Activated CD4-positive, alpha-beta T cell treated with anti-CD3 and anti-CD28 coated beads for 48 hours (primary cell): ENCODE measurements at places on chromosomes 4 and X.

GRCh38 chrX:134895805-134896581 is 94.8 kb upstream of the SMIM10 start:
- DNase-seq: no peak

- no peak for DNase-seq
These were observed 196.8 kb upstream of the RPS6KA3 start for GRCh38 chrX:20463296-20464075.

DNA sequence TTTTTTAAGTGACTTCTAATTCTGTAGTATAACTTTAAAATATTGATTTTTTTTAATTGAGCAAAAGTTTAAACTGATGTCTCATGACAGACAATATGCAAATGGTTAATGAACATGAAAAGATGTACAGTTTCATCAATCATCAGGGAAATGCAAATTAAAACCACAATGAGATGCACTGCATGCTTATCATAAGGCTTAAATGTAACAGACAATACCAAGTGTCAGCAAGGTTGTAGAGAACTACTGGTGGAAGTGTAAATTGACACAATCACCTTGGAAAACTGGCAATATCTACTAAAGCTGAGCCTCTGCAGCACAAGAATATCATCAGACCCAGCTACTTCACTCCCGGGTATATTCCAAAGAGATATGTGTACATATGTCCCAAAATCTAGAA is 70.2 kb upstream of the DAPP1 start:
- DNase-seq: no peak

DNA sequence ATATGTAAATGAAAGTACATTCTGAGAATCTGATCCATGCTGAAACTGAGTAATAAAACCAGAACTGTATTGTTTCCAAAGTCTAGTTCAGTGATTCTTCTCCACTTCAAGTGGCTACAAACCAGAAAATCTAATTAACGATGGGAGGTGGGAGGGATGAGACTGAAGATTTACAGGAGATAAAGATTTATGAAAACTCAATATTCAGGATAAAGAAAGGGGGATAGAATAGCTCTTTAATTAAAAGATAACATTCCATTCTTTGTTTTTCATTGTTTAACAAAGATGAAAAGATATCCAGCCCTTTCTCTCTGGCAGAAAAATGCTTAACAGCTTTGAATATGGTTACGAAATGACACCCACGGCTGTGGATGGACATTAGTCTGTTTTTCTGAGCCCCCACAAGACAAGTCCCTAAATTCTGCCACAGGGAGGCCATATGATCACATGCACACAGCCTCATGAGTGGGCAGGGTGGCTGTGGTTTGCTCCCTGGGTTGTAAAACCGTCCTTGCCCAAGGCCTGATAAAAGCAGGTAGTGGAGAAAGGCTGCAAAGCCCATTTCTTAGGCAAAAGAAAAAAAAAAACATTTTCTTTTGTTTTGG is 36.4 kb downstream of the TMEM150C start:
- DNase-seq: no peak

DNA sequence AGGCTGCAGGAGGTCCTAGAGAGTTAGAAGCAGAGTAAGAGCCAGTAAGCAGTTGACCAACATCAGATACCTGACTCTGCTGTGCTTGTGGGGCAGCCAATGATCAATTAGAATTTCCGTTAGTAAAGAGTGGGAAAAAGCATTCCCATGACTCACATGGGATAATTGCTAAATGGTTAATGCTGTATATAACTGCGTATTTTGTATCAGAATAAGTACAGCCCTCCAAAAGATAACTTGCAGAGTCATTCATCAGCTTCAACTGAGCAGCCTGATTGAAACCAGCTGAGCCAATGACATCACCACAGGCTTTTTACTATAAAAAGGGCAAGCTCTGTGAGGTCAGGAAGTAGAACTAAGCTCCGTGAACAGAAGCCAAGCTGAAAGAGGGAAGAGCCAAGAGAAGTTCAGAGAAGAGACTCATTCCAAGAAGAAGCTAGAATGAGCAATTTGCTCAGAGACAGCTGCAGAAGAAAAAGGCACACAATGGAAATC is 67.9 kb downstream of the PPP3CA start:
- DNase-seq: peak; percentile 12

- no peak for DNase-seq
These were observed 6.8 kb downstream of the GPKOW start for GRCh38 chrX:49116716-49117115.

DNA sequence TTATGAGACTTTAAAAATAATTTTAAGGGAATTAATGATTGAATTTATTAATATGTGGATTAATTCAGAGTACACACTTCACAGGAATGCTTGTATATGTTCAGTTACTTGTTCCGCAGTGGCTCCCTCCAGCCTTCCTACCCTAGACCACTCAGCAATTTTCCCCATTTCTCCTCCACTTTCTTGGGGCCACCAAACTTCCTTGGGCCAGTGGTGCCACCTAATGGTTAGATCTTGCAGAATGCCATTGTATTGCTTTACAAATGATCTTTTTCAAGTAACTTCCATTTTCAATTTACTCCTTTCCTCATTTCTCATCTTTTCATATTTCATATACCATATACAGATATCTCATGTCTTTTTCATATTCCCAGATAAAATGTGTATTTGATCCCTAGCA is 3.6 kb upstream of the RNF175 start:
- no peak for DNase-seq

DNA sequence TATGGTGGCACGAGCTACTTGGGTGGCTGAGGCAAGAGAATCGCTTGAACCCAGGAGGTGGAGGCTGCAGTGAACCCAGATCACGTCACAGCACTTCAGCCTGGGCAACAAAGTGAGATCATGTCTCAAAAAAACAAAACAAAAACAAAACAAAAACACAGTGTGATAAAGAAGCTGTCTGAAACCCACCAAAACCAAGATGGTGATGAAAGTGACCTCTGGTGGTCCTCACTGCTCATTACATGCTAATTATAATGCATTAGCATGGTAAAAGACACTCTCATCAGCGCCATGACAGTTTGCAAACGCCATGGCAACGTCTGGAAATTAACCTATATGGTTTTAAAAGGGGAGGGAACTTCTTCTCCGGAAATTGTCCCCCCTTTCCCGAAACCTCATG is 29.4 kb upstream of the OPHN1 start:
- peak; percentile 4 for DNase-seq

DNA sequence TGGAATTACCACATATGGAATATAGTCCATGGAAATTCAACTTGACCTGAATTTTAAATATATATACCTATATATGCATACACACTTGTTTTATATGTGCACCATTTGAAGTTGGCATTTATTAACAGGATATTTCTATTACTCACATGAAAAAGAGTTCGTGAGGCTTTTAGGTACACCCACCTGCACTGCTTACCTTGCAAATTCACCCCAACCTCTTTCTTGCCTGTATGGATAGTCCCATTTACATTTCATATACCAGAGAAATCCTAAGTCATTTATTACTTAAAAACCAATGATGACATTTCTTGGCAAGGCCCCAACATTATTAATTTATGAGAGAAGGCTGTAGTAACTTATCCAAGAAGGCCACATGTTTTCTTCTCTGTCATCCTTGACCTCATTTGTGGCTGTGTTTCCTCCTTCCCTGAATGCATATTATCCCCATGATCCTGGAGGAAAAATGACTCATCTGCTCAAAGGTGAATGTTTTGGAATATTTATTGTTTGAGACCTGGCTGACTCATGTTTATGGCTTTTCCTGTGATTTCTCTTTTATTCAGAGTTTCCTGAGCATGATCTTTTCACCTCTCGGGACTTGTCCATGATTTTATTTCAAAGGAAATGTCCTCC is 62.2 kb upstream of the FAM241A start:
- no peak for DNase-seq

- DNase-seq: no peak
These were observed 81.2 kb upstream of the KCNIP4 start for GRCh38 chr4:22029803-22030202.

DNA sequence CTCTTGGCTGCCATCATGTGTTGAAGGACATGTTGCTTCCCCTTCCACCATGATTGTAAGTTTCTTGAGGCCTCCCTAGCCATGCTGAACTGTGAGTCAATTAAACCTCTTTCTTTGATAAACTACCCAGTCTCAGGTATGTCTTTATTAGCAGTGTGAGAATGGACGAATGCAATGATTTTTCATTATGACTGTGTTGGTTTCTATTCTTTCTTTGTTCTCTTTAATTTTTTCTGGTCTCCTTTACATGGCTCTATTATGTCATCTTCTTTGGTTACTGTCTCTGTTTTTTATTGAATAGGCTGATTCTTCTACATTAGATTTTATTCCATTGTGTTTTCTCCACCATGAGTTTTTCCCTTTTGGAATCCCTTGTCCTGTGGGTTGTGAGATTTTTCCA is 840.6 kb downstream of the TRAM1L1 start:
- DNase-seq: no peak

- DNase-seq: no peak
These were observed 54.1 kb upstream of the VEGFD start for GRCh38 chrX:15438332-15438731.

- DNase-seq: no peak
These were observed 65.9 kb downstream of the HHIP start for GRCh38 chr4:144711700-144712456.

- peak; percentile 47 for DNase-seq
These were observed 31.7 kb downstream of the GAB3 start for GRCh38 chrX:154719132-154719675.

DNA sequence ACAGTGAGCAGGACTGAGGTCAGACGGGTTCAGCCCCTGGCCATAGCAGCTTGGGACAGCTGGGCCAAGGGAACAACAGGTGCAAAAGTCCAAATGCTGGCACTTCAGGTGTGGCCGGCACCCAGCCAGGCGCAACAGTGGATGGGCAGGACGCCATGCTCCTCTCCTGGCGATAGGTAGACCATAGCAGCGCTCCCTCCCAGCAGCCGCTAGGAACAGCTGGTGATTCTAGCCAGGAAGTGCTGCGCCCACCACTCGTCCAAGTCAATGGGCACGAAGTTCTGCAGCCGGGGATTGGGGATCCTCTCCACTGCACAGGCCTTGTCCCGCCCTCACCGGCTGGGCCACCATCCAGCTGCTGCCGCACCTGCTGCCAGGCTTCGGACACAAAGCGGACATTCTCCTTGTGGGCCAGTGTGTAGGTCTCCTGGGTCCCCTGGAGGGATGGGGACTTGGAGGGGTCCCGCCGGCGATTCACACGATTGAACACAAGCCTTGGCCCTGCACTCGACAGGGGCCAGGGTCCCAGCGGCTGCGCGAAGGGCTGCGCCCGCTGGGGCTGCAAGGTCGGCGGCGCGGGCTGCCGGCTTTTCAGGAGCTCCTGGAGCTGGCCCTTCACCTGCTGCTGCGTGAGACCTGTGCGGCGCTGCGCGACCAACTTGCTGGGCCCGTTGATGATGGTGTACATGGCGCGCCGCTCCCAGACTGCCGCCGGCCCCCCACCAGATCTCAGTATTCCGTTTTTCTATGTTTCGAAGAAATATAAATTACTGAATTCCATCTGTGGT is 227.5 kb upstream of the STK26 start:
- DNase-seq: no peak

- DNase-seq: no peak
These were observed 196.4 kb downstream of the LRBA start for GRCh38 chr4:150818661-150819060.

DNA sequence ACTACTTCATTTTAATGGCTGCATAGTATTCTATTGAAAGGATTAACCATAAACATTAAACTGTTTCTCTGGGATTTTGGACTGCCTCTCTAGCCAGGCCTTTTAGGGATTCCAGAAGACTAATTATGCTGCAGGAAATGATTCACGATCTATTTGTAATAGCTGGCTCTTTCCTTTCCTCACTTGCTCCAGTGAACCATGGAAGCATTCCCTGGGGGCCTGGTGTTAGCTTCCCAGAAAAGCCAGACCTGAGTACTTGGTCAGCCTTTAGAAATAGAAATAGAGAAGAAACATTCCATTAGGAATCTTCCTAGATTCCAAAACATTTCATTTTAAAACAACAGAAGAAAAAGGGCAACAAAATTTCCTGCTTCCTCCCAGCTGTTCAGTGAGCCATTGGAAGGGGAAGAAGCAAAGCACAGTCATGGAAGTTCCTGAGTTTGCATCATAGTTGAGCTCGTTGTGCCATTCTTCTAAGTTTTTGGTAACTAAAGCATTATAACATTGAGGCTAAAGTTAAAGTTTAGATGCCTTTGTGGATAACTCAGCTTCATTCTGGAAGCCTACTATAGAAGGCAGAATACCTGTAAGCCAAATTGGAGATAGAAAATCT is 83.5 kb downstream of the NPNT start:
- no peak for DNase-seq

- DNase-seq: no peak
These were observed 120.5 kb downstream of the AFF1 start for GRCh38 chr4:87055311-87055710.

- DNase-seq: no peak
These were observed 22.9 kb downstream of the FAM184B start for GRCh38 chr4:17758485-17758884.

DNA sequence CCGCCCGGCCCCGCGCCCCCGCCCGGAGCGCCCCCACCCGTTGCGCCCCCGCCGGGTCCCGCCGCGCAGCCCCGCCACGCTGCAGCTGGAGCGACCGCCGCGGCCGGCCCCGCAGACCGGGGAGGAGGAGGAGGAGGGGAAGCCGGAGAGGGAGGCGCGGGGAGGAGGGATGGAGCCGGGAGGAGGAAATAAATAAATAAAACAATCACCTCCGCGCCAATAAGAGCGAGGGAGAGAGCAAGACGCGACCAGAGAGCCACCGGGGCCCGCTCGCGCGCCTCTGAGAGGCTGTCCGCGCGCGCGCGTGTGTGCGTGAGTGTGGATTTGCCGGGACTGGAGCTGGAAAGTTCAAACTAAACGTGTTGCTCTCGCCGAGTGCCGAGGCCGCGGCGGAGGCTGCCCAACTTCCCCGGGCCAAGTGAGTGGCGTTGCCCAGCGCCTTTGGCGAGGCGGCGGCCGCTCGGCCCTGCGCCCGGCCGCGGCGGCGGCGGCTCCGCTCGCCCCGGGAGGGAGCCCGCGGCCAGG is 2184.4 kb upstream of the TENM3 start:
- DNase-seq: peak; percentile 12

GRCh38 chrX:40082447-40083119 is 15.2 kb downstream of the BCOR start:
- DNase-seq: peak; percentile 16

- DNase-seq: no peak
These were observed 61.9 kb downstream of the SLC9A6 start for GRCh38 chrX:136047016-136047642.

DNA sequence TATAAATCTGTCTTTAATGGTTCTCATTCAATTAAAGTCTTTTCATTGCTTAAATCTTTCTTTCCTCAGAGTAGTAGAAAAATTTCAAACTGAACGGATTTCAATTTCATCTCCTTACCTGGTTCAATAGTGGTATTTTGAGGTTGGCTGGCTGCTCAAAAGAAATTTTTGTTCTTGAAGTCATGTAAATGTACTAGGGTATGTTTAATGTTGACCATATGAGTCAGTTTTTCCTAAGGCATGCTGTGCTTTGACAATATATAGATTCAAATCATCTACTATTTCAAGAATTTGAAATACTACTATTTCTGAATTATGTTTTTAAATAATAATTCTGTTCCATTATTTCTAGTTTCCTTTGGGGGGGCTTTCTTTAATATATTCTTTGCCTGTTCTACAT is 105.5 kb downstream of the PACRGL start:
- no peak for DNase-seq

GRCh38 chr4:61877893-61878292 is 677.8 kb downstream of the ADGRL3 start:
- no peak for DNase-seq
